ENCODE measurements at places on chromosomes 1 and 21.

- no peak for DNase-seq
Measured at GRCh38 chr1:233885196-233885920, 19.1 kb upstream of the SLC35F3 start.

DNA sequence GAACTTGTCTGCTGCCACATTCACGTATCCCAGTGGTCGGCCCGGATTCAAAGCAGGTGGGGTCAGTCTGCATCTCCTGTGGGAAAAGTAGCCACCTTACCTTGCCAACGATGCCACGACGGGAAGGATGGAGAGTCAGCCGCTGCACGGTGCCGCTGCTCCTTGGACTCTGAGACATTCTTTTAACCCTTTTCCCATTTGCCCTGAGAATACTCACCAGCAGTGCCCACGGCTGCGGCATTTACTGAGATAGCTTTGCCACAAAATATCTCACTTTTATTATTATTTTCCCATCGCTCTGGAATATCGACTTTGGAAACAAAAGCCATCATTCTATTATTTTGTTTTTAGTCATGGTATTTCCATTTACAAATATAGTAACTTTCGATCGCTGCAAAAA, 15.3 kb upstream of the TTC34 start:
- DNase-seq = no peak

- no peak for DNase-seq
Measured at GRCh38 chr1:181562395-181562794, 79.1 kb downstream of the CACNA1E start.

DNA sequence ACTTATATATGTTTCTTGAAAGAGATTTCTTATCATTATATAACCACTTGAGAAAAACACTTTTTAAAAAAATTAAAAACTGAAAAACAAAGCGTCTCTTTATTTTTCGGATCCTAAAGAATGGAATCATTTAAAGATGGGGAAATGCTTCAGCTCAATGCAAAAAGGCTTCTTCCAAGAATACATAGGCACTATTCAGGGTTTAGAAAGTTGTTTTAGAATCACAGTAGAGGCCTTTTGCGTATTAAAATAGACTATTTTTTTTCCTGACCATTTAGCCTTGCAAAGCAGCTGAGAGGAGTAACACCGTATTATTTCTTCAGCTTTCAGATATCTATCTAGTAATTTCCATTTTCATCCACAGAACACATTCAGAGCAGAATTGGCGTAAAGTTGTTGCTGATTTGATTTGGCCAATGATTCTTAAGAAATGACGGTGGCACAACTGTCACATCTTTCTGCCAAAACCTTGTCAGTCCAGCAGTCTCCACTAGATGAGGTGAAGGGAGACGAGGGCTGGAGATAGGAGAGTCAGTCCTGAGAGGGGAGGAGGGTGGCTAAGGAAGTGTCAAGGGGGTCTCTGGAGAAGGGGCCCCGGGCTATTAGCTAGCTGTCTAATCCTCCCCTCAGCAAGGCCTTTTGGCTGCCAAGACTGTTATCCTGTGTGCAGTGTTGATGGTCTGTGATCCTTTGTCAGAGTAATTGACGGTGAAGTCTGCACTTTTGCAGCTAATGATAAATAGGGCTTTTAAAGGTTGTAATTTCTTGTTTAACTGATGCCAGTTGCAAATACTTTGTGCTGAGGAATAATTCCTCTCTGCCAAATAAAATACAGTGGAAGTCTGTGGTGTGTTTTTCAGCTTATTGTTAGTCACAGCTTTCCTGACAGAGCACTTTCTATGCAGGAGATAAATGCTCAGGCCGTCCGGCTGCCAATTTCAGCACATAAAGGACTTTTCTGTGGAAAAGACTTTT, 34.7 kb downstream of the PRRX1 start:
- DNase-seq = peak; percentile 75

- peak; percentile 31 for DNase-seq
Measured at GRCh38 chr1:98049370-98050135, 128.7 kb upstream of the DPYD start.

GRCh38 chr1:208461680-208462079, 217.5 kb upstream of the PLXNA2 start:
- no peak for DNase-seq

Measured in AG10803 (cell line).